H54 (cell line): ENCODE measurements at places on chromosomes 11 and 22.

DNA sequence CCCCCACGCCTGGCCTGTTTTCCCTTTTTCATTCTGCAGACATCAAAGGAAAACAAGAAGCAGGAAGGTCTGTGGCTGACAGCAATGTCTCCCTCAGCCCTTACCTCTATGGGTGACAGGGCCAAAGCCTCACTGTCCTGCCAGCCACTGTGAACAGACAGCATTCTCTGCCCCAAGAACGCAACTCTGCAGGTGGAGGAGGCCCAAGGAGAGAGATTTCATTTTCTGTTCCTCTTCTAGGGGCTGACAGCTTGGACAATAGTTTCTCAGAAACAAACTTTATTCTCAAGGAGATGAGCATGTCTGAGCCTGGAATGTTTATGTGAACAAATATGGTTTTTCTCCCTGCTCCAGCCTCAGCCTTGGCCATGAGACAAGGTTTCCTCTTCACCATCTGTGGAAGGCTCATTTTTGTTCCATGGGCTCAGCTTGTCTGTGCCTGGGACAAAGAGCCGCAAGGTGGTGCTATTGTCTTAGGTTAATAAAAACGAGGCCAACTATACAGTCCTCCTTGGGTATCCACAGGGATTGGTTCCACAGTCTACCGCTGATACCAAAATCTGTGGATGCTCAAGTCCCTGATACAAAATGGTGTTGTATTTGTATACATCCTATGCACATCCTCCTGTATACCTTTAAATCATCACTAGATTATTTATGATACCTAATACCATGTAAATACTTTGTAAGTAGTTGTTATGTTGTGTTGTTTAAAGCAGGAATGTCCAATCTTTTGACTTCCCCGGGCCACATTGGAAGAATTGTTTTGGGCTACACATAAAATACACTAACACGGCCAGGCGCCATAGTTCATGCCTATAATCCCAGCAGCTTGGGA lies 5.8 kb downstream of the PIWIL3 start:
- DNase-seq: peak; percentile 35

DNA sequence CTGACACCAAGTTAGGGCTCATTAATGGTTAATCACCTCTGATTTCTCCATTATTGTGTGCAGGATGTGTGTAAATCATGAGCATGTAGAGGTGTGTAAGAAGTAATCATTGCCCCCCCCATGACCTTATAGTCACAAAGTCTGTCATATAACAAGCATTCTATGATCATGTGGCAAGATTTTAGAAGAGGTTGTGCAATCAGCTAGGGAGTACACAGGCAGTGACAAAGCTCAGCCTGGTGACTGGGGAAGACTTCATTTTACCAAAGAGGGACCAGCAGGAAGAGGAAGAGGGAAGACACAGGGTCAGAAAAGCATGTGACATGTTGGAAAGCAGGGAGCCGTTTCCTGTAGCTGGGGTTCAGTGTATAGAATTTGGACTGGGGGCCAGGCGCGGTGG lies 176.5 kb upstream of the LARGE1 start:
- DNase-seq: no peak

DNA sequence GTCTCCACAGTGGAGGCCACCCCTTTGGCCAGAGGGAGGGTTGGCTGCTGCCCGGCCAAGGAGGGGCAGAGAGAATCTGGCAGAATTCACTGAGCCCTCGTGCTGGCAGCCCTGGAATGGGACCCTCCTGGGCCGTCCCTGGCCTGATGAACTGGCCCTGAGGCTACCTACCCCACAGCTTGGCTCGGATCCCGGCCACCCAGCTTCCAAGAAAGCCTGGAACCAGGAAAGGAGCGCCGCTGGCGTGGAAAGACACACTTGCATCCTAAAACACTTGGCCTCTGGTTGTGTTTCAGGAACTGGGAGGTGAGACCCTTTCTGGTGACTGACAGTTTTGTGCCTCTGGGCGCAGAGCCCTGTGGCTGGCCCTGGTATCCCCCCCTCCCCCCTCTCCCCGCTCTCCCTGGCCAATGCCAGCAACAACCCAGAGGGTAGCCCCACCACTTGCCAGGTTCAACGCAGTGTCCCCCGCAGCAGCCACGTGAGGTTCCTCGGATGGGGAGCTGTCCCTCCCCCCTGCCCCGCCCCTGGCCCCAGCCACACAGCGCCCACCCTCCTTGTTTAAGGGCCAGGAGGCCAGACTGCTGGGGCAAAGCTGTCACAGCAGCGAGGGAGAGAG lies 693 bp downstream of the NFAM1 start:
- no peak for DNase-seq

GRCh38 chr11:65416341-65416824 lies 6.2 kb upstream of the NEAT1 start:
- peak; percentile 68 for DNase-seq

GRCh38 chr11:5625281-5625680 lies 480 bp downstream of the TRIM34 start:
- peak; percentile 8 for DNase-seq

DNA sequence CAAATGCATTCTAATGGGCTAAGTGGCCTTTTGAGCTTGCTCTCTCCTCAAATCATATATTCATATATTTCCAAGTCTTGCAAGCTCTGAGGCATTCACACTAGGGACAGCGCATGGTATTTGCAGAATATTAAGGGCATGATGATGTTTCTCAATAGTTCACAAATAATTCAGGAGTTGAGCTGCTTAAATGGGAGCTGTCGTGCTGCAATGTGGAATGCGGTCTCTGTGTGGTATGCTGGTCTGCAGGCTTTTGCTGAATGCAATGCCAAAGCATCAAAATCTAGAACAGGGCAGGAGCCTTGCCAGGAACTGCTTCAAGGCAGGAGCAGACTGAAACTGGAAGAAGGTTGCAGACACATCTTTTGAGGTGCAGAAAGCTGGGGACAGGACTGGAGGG lies 1060.0 kb downstream of the TBC1D22A start:
- DNase-seq: no peak

GRCh38 chr22:42967933-42968332 lies 47.0 kb downstream of the PACSIN2 start:
- no peak for DNase-seq

DNA sequence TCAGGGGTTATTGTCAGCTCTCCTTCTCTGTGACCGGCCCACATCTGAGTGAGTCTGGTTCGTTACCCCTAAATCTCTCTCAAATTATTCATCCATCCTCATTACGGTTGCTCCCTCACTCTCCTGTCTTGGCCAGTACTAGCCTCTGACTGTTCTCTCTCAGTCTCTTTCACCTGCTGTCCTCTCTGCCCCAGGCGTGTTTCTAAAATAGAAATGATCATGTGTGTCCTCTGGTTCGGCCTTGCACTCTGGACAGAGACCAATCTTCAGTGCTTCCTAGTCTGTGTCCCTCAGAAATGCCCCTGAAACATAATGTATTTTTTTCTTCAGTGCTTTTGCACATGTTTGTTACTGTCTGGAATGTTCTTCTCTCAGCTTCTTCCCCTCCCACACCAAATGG lies 4.9 kb downstream of the PSMD13 start:
- DNase-seq: no peak

- peak; percentile 10 for DNase-seq
Measured at GRCh38 chr11:113806406-113806805, 26.8 kb downstream of the CLDN25 start.

DNA sequence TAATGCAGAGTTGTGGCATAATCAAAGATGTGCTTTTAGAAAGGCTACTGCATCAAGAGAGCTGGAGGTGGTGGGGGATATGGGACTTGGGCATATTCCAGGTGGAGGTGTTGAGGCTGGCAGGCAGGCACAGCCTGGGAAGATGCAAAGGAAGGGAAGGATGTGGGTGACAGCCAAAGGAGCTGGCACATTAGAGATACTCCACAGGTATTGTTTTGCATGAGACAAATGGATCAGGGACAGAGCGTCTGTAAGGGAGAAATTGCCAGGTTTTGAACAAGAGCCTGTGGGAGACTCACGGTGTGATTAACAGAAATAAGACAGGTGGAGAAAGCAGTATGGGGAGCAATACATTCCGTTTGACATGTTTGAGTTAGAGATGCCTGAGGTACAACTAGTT lies 263.7 kb downstream of the NELL1 start:
- DNase-seq: no peak

- DNase-seq: no peak
Measured at GRCh38 chr11:83726316-83726715, 440.1 kb upstream of the CCDC90B start.

- DNase-seq: no peak
Measured at GRCh38 chr11:126719740-126720139, 280.8 kb downstream of the KIRREL3 start.

DNA sequence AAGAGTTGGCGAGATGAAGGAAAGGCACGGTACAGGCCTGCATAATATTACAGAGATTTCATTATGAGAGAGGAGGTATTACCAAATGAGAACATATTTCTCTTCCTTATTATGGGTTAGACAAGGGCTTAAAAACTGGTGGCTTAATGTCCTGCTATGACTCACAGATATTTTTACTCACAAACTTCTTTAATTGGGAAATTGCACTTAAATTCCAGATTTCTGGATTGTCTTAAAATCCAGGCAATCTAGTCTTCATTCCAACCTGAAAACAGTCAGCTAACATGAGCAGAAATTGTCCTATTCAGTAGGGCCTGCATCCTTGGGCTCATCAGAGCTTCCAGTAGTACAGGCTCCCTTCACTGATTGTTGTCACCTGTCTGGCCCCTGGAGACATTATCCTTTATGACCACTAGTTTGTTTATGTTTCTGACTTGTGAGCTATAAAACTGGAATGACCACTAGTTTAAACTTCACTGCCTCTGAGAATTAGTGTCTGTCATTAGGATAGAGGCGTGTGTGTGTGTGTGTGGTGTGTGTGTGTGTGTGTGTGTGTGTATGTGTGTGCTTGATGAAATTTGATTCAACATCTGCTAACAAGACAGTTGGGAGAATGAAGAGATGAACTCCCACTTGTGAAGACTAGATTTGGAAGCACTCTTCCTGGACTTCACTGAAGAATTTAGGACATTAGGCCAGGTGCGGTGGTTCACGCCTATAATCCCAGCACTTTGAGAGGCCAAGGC lies 25.1 kb downstream of the DBX1 start:
- DNase-seq: no peak

DNA sequence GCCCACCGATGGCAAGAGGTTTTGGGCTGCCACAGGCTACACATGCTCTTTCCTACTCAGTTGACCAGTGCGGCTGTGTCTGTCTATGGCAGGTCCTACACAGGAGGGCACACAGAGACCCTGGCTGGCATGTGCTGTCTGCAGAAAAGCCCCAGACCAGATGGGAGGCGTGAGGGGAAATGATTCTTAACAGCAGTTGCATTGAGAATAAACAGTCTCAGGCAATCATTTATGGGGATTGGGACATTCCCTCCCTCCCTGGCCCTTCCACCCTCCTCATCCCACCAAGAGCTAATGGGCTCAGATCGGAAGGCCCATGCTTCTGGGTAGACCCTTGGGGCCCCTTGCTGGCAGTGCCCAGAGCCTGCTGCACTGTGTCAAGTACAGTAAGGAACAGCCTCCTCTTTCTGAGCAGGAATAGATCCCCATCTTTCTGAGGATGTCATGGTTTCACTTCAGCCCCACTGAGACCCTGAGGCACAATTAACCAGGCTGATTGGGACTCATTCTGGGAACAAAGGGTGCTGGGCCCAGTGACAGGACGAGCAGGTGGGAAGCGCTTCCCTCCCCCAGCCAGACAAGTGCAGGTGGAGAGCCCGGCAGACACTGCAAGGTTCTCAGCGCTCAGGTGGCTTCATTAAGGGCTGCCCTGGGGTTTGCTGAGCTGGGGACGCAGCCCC lies 28.3 kb downstream of the TSPAN18 start:
- no peak for DNase-seq

- DNase-seq: no peak
Measured at GRCh38 chr11:24622262-24622661, 125.4 kb downstream of the LUZP2 start.

- DNase-seq: no peak
Measured at GRCh38 chr11:76361374-76361773, 19.6 kb downstream of the THAP12 start.

DNA sequence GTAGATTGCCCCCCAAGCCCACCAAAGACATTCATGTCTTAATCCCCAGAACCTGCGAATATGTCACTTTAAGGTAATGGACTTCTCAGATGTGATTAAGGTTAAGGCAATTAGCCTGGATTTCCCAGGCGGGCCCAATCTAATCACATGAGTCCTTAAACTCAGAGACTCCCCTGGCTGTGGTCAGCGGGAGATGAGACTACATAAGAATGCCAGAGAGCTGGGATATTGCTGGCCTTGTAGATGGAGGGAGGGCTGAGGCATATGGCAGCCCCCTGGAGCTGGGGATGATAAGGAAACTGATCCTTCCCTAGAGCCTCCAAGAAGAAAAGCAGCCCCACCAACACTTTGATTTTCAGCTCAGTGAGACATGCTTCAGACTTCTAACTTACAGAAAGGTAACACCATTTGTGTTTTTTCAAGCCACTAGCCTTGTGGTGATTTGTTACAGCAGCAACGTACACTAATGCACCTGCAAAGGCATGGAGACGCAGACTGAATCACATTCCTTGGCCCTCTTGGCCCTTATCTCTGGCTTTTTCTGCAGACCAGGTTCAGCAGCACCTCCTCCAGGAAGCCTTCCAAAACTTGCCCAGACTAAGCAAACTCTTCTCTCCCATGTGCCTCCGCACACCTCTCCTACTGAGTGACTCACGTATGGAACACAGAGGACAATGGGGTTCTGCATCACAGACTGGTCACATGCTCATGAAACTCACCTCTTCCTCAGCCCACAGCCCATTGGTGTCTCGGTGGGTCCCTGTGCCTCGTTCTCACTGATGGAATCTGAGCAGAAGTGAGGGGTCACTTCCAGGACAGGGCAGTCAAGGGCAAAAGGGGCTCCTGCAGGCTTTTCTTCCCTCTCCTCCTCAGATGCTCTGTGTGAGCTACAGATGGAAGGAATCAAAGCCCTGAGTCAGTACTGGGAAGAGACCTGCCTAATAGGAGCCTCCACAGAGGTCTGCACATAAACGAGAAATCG lies 86.3 kb upstream of the HMGXB4 start:
- DNase-seq: no peak

GRCh38 chr11:16609769-16610168 lies 128.7 kb upstream of the C11orf58 start:
- no peak for DNase-seq

DNA sequence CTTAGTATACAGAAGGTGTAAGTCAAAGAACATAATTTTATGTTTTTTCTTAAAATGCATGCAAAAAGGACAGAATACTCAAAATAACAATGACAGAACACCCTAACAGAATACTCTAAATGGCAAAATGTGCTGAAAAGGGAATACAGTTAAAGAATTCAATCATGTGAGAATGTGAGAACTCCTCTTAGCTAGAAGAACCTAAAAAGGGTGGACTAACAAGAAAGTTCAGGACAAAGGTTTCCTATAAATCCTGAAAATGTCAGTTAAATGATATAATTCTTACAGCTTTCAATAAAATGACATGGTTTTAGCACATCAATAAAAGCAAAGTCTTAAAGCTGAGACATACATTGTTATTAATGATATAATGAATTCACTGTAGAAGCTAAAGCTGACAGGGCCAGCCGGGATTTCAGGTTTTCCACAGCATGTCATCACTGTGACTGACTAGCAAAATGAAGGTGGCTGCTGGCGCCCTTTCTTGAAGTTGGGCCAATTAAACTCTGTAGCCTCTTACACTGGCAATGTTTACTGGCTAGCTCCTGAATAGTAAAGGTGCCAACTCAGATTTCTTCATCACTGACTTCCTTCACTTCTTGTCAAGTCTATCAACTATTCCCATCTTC lies 244.4 kb downstream of the TTC28 start:
- no peak for DNase-seq

- DNase-seq: peak; percentile 40
Measured at GRCh38 chr22:31177420-31178162, 17.6 kb downstream of the RNF185 start.

GRCh38 chr11:2760196-2760871 lies 60.5 kb upstream of the KCNQ1OT1 start:
- no peak for DNase-seq
